ENCODE measurements at places on chromosomes 11 and 22.

DNA sequence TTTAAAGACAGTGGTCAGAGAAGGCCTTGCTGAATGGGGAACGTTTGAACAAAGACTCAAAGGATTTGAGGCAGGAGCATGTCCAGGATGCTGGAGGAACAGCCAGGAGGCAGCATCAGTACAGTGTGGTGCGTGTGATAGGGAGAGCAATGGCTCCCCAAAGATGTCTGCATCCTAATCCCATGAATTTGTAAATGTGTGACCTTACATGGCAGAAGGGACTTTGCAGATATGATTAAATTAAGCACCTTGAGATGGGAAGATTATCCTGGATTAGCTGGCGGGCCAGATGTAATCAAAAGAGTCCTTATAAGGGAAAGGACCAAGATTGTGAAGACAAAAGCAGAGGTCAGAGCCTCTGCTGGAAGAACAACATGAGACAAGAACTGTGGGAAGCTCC is 24.6 kb upstream of the FAT3 start:
- DNase-seq, result no peak

DNA sequence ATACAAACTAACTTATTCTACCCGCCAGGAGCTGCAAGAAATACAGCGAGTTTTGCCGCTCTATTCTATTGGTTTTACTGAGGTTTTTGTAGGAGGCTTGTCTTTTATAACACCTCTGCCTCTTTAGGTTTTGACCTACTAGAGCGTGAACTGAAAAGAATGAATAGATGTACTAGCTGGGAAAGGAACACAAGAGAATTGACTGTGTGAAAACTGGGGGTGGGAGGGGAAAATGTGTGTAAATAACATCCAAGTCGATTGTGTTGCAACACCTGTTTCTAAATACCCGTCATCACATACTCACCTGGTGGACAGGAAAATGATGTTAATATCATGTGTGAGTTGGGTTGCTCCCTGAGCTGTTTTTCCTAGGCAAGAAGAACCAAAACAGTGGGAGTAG is 12.9 kb upstream of the JHY start:
- DNase-seq, result no peak

- DNase-seq, result no peak
These were observed 4.0 kb downstream of the LINC01488 start for GRCh38 chr11:69485337-69486041.

- DNase-seq, result no peak
These were observed 4.8 kb downstream of the VPS26B start for GRCh38 chr11:134229126-134229790.

DNA sequence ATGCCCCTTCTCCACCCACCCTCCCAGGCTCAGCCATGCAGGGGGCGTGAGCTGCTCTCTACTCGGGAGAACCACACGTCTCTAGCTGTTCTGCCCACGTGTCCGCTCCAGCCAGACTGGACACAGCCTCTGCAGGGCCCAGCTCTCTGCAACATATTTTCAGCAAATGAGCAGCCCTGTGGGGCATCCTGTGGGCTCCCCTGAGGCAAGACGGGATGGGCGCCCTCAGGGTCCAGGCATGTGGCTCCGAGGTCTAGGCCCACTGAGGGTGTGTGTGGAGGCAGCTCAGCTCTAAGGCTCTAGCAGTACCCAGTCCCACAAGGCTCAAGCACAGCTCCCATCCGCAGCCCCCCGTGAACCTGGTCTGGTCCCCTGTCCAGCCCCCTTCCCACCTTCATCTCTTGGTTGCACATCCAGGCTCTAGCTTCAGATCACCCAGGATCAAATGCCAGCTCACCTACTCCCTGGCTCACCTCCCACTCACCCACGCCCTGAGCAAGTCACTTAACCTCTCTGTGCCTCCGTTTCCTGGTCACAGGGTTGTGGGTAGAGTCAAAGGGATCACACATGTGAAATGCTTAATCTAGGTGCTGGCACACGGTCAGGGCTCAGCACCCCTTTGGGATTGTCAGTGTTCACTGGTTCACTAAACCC is 57.8 kb upstream of the TCF20 start:
- DNase-seq, result no peak

DNA sequence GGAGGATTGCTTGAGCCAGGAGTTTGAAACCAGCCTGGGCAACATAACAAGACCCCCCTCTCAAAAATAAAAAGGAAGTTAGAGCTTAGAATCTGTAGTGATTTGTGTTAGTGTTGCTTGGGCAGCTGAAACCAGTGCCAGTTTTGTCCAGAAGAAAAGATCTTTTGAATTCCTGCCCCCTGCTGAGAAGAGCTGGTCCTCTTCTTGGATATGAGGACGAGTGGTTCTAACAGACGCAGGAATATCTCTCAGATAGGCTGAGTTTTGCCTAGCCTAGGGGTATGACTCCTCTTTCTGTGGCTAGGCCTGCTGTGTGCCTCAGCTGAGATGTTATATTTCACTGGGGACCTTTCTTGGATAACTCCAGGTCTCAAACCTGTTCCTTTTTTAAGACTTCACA is 102.8 kb downstream of the STIM1 start:
- no peak for DNase-seq

GRCh38 chr22:27381960-27382742 is 419.4 kb downstream of the MN1 start:
- DNase-seq, result no peak

DNA sequence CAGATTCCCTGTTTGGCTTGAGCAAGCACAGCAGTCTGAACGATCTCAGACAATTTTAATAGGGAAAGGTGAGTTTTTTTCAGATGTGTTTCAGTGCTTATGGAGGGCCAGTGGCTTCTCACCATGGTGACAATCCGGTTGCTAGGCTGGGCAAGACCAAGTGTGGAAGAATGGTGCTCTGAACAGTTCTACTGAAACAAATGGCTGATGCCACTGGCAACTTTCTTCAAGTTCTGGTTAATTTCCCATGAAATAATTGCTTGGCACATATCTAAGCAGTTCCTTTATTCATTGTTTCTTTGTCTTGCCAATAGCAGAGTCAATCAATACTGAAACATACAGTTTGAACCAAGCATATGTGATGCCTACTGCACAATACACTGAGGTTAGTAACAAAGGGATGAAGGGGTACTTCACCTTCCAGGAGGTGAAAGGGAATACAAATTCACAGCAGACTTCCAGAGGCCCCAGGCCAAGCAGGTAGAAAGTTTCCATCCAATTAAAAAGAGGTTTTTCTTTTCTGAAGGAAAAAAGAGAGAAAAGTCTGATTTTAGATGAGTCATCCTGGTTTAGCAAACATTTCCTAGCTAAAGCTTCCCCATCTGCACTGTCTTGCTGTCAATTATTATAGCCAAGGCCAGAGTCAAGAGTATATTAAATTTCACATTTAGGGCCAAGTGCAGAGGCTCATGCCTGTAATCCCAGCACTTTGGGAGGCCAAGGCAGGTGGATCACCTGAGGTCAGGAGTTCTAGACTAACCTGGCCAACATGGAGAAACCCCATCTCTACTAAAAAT is 21.2 kb upstream of the NDUFC2 start:
- DNase-seq, result no peak

- DNase-seq, result no peak
These were observed 20.8 kb downstream of the PRDM11 start for GRCh38 chr11:45167283-45167682.
